ENCODE measurements at places on chromosomes 1 and 21. TPM values are rescaled to one million over a fixed set of nuclear protein-coding genes. Genes with fewer than 3 reads are reported as not detected.
A peak's percentile ranks its signal among the peaks of the same experiment; 100 is the strongest.

- H3K27me3 ChIP-seq: no peaks in the 10 kb centered on the region
- DNase-seq: no peak
- no peak overlapping the region for H3K4me3 ChIP-seq
- H3K27ac ChIP-seq: no peak overlapping the region
- H3K4me1 ChIP-seq: no peaks in the 10 kb centered on the region
Measured at GRCh38 chr21:29704719-29705118, 235.1 kb downstream of the GRIK1 start.

- DNase-seq: no peak
- H3K36me3 ChIP-seq: no peaks in the 10 kb centered on the region
- H3K4me3 ChIP-seq: no peak overlapping the region
Measured at GRCh38 chr21:39083377-39084008, 99.8 kb downstream of the PSMG1 start.

DNA sequence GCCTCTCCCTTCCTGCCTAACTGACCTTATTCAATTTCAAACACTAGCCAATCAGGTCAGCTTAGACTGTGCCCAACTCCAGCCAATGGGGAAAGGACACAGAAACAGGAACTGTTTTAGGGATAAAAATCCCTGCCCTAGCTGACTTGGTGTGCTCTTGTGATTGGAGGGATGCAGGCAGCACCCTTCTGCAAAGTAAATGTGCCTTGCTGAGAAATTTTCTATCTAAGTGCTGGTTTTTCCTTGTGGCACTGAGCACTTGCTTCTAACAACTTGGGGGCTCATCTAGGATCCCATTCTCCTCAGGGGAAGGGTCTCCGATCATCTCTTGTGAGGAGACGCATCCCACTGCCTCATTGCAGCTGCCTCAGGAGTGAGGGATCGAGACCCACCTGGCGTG lies 10.7 kb upstream of the CD2 start:
- H3K27me3 ChIP-seq: no peaks in the 10 kb centered on the region
- DNase-seq: no peak
- no peaks in the 10 kb centered on the region for H3K4me1 ChIP-seq
- no peak overlapping the region for H3K4me3 ChIP-seq
- H3K27ac ChIP-seq: no peak overlapping the region

- no peaks in the 10 kb centered on the region for H3K36me3 ChIP-seq
- H3K27ac ChIP-seq: no peak overlapping the region
- DNase-seq: no peak
- H3K4me3 ChIP-seq: no peak overlapping the region
Measured at GRCh38 chr1:114199017-114199594, 45.4 kb upstream of the SYT6 start.

- no peak overlapping the region for H3K4me3 ChIP-seq
- no peak overlapping the region for H3K27ac ChIP-seq
- H3K27me3 ChIP-seq: no peaks in the 10 kb centered on the region
- DNase-seq: no peak
- H3K4me1 ChIP-seq: no peaks in the 10 kb centered on the region
Measured at GRCh38 chr1:184457500-184457899, 70.7 kb downstream of the C1orf21 start.

GRCh38 chr21:35491114-35491513 lies 442.0 kb upstream of the RUNX1 start:
- no peaks in the 10 kb centered on the region for H3K27me3 ChIP-seq
- H3K4me1 ChIP-seq: no peaks in the 10 kb centered on the region
- DNase-seq: no peak
- H3K4me3 ChIP-seq: no peak overlapping the region

DNA sequence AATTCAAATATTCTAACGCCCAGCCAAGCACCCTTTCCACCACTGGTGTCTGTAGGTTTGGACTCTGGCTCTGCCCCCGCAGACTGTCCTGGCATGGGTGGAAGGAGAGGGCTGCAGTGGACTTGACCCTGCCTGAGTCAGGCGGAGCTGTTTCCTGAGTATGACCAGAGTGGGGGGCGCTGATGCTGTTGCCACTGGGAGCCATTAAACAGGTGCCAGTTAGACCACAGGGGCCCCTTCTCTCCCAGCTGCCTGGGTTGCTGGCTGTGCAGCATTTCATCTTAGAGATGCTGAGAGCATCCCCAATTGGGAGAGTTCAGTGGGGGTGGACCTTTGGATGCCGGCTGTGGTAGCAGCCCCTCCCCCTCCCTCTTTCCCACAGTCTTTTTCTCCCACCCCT lies 539.5 kb downstream of the MATN1 start:
- no peaks in the 10 kb centered on the region for H3K27me3 ChIP-seq
- peak; percentile 23 for DNase-seq
- H3K4me3 ChIP-seq: no peak overlapping the region
- H3K36me3 ChIP-seq: no peaks in the 10 kb centered on the region
- no peak overlapping the region for H3K27ac ChIP-seq

- H3K36me3 ChIP-seq: no peaks in the 10 kb centered on the region
- peaks cover 17% of the 10 kb centered on the region for H3K4me1 ChIP-seq
- no peaks in the 10 kb centered on the region for H3K27me3 ChIP-seq
- no peak overlapping the region for H3K4me3 ChIP-seq
- no peak for DNase-seq
Measured at GRCh38 chr1:218679988-218680748, 335.0 kb downstream of the TGFB2 start.

- H3K36me3 ChIP-seq: no peaks in the 10 kb centered on the region
- H3K4me1 ChIP-seq: no peaks in the 10 kb centered on the region
- H3K4me3 ChIP-seq: no peak overlapping the region
- no peak overlapping the region for H3K27ac ChIP-seq
Measured at GRCh38 chr1:220928725-220929300, 49.6 kb downstream of the HLX start.

DNA sequence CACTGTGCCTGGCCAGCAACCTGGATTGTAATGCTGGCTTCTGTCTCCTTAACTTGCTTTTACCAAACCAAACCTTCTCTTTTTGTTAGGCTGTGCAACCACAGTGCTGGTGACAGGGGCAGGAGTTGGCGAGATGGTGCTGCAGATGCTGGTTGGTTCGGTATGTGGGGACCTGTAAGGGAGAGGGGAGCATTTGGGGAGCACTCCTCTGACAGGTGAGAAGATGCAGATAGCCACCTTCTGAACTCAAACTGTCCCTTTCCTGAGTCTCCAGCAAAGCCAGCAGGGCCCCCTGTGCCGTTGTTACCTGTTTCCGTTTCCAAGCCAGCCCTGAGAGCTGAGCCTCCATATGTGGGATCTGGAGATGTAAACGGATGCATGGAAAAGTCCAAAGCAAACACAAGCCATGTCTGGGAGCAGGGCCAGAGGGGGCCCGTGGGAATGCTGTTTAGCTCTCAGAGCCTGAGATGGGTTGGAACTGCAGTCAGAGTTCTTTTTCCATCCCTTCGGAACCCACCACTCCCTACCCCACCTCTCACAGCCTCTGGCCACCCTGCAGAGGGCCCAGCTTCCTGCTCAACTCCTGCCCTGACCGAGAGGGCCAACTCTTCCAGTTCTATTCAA lies 34.0 kb downstream of the ELK4 start:
- H3K36me3 ChIP-seq: peaks cover 10% of the 10 kb centered on the region
- no peaks in the 10 kb centered on the region for H3K4me1 ChIP-seq
- no peak overlapping the region for H3K27ac ChIP-seq
- DNase-seq: no peak
- no peak overlapping the region for H3K4me3 ChIP-seq
- H3K27me3 ChIP-seq: no peaks in the 10 kb centered on the region

- H3K27ac ChIP-seq: no peak overlapping the region
- H3K27me3 ChIP-seq: no peaks in the 10 kb centered on the region
- H3K4me1 ChIP-seq: peaks cover 37% of the 10 kb centered on the region
- peaks cover 6% of the 10 kb centered on the region for H3K36me3 ChIP-seq
- DNase-seq: no peak
- H3K4me3 ChIP-seq: no peak overlapping the region
Measured at GRCh38 chr1:21337928-21338572, 47.8 kb upstream of the ECE1 start.

DNA sequence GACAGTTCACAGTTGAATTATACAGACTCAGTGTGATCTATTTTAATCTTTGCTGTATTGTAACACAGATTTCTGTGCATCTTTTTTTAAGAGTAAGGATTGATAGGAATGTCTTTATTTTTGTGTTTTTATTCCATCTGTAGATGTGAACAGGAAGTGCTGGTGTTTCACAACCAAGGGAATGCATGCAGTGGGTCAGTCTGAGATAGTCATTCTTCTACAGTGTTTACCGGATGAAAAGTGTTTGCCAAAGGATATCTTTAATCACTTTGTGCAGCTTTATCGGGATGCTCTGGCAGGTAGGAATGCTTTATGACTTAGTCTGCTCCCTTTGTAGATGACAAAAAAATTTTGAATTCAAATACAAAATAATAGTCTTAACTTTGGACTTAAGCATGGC lies 84.5 kb downstream of the CC2D1B start:
- no peak overlapping the region for H3K27ac ChIP-seq
- H3K27me3 ChIP-seq: no peaks in the 10 kb centered on the region
- no peak for DNase-seq
- H3K4me3 ChIP-seq: no peak overlapping the region

GRCh38 chr1:245917403-245917802 lies 589.7 kb downstream of the SMYD3 start:
- DNase-seq: no peak
- H3K27me3 ChIP-seq: no peaks in the 10 kb centered on the region
- H3K27ac ChIP-seq: no peak overlapping the region
- no peaks in the 10 kb centered on the region for H3K4me1 ChIP-seq

DNA sequence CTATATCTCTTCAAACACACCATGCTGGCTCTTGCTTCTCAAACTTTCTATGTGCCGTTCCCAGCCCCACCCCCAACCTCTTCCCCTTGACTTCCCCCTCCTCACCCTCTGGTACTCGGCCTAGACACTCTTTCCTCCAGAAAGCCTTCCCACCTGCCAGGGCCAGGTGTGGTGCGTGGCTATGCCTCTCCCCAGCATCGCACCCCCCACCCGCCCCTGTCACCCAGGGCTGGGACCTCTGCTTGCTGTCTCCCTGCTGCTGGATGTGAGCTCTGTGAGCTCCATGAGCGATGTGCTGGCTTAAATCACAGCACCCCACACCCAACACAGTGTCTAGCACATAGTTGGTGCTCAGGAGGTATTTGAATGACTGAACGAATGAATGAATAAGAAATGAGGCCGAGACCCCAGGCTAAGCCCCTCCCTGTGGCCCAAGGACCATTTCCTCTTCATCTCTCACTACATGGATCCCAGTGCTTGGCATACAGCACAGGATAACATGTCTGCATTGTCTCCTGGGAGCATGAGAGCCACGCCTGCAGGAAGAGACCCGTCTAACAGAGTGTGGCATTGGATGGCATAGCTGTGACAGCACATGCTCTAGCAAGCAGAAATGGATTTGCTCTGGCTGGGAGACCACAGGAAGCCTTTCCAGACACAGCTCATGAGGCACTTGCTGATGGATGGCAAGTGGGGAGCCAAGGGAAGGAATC lies 19.7 kb downstream of the TNNT2 start:
- no peak for DNase-seq
- no peak overlapping the region for H3K4me3 ChIP-seq
- H3K27me3 ChIP-seq: 0 out of 2 replicates have a peak, but pooled peaks cover 1% of the 10 kb centered on the region

DNA sequence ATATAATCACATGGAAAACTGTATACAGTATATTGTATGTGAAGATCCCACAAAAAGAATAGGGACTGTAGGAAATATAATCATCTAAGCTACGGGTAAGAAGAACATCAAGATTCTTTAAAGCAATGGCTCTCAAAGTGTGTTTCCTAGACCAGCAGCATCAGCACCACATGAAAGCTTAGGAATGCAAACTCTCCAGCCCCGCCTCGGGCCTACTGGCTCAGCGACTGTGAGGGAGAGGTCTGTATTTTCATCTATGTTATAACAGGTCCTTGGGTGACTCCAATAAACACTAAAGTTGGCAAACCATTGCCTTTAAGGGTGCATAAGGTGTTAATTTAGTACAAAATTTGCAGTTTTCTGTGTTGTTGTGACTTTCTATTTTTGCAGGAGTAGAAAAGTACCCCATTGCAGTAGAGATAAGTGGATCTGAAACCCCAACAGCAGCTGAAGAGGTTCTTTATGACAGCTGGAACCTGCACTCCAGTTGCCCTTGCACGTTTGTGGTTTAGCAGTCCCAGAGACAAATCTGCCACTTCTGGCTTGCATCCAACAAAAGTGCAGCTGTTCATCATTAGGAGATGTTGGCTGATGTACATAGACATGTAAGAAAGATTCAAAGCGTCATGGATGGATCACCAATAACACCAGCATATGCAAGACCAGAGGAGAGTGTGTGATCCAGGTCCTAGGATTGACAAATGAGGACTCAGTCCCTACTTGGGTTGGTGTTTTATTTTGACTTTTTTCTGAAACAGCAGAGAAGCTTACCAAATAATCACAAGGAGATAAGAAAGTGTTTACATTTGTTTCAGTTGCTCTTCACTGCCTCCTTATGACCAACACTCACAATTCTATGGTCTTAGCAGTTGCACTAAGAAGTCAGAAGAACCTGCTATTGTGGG lies 15.9 kb upstream of the IFNAR1 start:
- no peak overlapping the region for H3K4me3 ChIP-seq
- no peak for DNase-seq
- no peaks in the 10 kb centered on the region for H3K36me3 ChIP-seq
- H3K27me3 ChIP-seq: no peaks in the 10 kb centered on the region
- H3K27ac ChIP-seq: no peak overlapping the region

- peaks cover 37% of the 10 kb centered on the region for H3K27me3 ChIP-seq
- no peak for DNase-seq
- H3K4me1 ChIP-seq: peaks cover 8% of the 10 kb centered on the region
- H3K27ac ChIP-seq: no peak overlapping the region
Measured at GRCh38 chr1:26337625-26338024, 16.3 kb downstream of the CRYBG2 start.

DNA sequence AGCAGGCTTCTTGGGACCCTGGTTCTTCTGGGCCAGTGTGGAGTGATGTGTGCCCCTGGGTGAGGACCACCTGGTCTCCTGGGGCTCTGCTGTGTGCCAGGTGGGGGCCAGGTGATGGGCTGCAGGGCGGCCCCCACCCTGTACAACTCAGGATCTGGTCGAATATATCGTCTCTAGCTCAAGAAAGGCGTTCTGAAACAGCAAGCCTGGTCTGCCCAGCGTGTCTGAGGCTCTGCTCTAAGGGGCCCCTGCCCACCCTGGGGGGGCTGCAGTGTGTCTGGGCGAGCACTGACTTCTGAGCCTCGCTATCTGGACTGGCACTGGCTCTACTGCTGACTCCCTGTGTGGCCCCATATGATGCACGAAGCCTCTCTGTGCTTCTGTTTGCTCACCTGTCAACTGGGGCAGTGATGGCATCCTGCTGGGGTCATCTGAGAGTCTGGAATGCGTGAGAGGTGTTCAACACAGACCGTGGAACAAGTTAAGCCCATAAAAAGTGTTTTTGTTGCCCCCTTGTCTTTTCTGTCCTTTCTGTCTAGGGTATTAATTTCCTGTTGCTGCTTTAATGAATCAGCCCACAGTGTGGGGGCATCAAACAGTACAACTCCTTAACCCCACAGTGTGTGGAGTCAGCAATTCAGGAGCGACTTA lies 56.0 kb upstream of the TRAPPC10 start:
- no peak overlapping the region for H3K4me3 ChIP-seq
- 0 out of 2 replicates have a peak overlapping the region, but pooled peaks have one; percentile 25 for H3K27ac ChIP-seq
- H3K36me3 ChIP-seq: peaks cover 29% of the 10 kb centered on the region
- peak; percentile 53 for DNase-seq

GRCh38 chr1:18480315-18481189 lies at the start of gene KLHDC7A:
Gene KLHDC7A, plus strand, starts transcription at chr1:18480930. Its CDS starts 52 bp downstream, at chr1:18480982.
- H3K27ac ChIP-seq: no peak within 1 kb of the TSS
- DNase-seq: no peak
- H3K4me3 ChIP-seq: no peak within 1 kb of the TSS
- no peaks in the 10 kb centered on the region for H3K4me1 ChIP-seq
- H3K27me3 ChIP-seq: no peaks in the 10 kb centered on the region

RUNX3 gene
- 7.3 TPM for total RNA-seq

NAV1 gene
- total RNA-seq: 12.7 TPM

HSD17B7 gene
- total RNA-seq: 12.3 TPM

All from SJSA1 (cell line).